ENCODE measurements at places on chromosomes 6 and 20.

GRCh38 chr20:38211200-38212097 lies 46.4 kb upstream of the TGM2 start:
- DNase-seq = no peak

DNA sequence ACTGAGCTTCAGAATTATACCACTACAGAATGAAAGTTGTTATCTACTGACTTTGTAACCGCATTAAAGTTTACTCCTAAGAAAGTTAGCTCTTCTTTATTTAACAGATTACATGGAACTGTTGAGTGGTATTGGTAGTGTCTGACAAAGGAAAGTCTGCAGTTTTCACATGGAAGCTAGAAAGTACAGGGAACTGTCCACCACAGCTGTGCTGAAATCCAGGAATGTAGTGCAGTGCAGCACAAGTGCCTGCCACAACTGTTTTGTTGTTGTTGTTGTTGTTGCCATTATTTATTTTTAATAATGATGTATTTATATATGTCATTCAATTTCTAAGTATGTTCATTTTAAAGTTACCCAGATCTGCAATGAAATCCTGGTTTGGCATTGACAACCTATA lies 464.9 kb downstream of the TBC1D32 start:
- peak; percentile 24 for DNase-seq

- DNase-seq = no peak
Measured at GRCh38 chr20:40633123-40633850, 55.7 kb downstream of the MAFB start.

DNA sequence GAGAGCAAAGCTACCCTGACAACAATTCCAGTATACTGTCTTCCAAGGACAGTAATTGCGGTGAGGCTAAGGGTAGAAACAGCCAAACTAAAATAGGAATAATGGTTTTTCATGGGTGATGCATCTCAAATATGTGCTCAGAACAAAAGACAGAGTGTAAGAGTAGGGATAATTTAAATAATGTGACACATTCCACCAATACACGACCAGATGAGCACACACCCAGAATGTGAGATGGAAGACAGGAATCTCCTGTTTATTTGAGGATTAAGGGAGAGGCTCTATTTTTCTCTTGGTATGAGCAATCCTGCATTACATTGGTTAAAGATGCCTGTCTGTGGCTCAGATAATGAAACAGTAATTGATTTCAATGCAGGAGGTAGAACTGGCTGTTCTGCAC lies 292.9 kb upstream of the ZFP64 start:
- DNase-seq = no peak

- no peak for DNase-seq
Measured at GRCh38 chr6:170063851-170064602, 226.9 kb downstream of the DLL1 start.

GRCh38 chr6:145885431-145885830 lies 70.8 kb upstream of the FBXO30 start:
- no peak for DNase-seq

DNA sequence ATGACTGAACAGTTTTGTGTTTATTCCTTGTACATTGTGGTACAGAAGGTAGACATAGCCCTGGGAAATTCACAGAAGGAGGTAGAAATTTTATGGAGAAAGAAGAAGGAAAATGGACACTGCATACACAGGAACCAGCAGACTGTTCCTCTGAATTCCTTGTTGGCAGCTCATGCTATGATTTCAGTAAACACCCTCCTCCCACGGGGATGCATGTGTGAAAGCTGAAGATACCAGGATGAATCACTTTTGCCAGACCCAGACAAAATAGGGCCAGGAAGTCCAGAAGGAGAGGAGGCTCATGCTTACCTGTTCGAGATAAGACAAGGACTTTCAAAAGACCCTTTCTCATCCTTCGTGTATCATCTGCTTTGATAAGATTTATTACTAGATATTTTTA lies 110.3 kb upstream of the GGTLC1 start:
- peak; percentile 82 for DNase-seq

DNA sequence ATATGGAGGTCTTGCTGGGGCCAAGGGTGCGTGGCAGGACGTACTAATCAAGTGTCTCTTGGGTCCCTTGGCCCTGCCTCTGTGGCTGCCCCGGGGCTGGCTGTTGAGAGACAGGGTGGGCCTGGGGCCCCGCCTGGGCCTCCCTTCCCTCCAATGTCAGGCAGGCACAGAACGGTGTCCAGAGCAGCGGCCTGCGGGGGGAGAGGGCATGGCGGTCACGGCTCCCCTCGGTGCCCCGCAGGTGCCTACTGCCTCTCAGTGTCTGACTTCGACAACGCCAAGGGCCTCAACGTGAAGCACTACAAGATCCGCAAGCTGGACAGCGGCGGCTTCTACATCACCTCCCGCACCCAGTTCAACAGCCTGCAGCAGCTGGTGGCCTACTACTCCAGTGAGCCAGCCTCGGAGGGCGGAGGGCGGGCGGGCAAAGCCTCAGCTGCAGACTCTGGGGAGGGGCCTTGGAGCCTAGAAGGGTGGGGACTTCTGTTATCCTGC lies 50.0 kb downstream of the SRC start:
- no peak for DNase-seq

- no peak for DNase-seq
Measured at GRCh38 chr20:18734525-18735189, 78.9 kb upstream of the SCP2D1 start.

- no peak for DNase-seq
Measured at GRCh38 chr20:46179862-46180261, 61.7 kb downstream of the CD40 start.

DNA sequence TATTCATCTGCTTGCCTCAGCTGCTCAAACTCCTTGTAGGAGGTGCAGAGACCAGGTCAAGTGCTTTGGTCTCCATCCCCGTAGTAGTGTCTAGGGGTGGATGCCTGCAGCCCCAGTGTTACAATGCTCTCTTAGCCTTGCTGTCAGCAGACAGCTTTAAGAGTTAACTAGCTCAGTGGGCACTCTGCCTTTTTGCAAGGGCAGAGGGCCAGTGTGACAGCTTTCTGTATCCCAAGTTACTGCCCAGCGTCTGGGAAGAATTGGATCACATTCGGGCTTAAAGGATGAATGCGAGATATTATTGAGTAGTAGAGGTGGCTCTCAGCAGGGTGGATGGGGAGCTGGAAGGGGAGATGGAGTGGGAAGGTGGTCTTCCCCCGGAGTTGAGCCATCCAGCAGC lies 339.9 kb upstream of the RNF217 start:
- no peak for DNase-seq

GRCh38 chr6:87798393-87799278 lies 96.6 kb upstream of the AKIRIN2 start:
- no peak for DNase-seq

DNA sequence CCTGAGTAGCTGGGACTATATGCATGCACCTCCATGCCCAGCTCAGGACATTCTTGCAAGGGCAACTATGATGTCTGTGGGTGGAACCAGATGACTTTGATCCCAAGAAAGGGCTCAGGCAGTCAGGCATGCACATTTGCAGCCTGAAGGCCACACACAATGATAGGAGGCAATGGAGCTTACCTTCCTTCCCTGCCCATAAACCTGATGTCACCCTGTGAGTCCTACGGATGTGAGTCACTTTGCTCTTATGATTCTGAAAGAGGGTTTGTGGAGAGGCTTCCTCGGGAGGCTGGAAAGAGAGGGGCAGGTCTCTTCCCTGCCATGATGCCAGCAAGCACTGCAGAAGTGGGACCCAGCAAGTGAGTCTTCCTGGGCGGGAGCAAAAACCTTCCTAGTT lies 202.4 kb downstream of the LY86 start:
- DNase-seq = no peak

DNA sequence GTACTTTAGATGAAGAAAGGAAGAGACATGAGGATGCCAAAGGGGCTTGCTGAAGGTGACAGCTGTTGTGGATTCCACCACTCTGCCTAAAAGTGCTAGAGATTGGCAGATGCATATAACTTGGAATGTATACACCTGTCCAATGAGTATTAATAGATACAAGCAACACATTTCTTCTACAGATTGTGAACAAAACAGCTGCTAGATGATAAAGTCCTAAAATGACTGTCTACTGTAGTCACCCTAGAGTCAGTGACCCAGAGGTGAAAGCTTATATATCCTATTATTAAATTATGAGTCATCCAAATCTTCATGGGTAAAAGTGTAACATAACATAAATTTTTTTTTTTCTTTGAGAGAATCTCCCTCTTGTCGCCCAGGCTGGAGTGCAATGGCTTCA lies 5.2 kb downstream of the RNF217 start:
- no peak for DNase-seq

- DNase-seq = no peak
Measured at GRCh38 chr6:122408702-122409458, 9.4 kb downstream of the HSF2 start.

- DNase-seq = peak; percentile 73
Measured at GRCh38 chr6:4932228-4932903, 71.5 kb downstream of the RPP40 start.

DNA sequence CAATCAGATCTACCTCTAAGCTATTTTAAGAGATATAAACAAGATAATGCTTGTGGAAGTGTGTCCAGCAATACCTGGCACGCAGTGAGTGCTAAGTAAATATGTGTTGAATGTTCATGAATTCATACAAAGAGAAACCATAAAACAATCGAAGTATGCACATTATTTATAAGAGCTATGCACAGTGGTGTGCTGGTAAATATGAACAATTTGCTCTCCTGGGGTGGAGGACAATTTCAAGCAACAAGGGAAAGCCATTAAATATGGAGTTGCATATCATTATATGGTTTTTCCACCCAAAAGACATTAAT lies 526.6 kb upstream of the MARCKS start:
- DNase-seq = no peak

DNA sequence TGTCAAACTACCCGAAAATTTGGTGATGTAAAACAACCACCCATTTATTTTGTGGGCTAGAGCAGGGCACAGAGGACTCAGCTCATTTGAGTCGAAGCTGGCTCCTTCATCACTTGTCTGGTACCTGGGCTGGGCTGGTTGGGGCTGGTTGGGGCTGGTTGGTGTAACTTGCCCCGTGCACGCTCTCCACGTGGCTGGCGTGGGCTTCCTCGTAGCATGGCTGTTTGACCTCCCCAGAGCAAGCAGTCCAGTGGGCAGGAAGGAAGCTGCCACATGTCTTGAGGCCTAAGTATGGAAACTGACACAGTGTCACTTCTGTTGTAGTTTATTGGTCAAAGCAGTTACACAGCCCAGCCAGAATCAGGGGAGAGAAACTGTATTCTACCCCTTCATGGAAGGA lies 27.1 kb downstream of the BCAS4 start:
- no peak for DNase-seq
